Activated CD8-positive, alpha-beta memory T cell treated with anti-CD3 and anti-CD28 coated beads for 48 hours (primary cell): ENCODE measurements at places on chromosomes 1 and 21.

DNA sequence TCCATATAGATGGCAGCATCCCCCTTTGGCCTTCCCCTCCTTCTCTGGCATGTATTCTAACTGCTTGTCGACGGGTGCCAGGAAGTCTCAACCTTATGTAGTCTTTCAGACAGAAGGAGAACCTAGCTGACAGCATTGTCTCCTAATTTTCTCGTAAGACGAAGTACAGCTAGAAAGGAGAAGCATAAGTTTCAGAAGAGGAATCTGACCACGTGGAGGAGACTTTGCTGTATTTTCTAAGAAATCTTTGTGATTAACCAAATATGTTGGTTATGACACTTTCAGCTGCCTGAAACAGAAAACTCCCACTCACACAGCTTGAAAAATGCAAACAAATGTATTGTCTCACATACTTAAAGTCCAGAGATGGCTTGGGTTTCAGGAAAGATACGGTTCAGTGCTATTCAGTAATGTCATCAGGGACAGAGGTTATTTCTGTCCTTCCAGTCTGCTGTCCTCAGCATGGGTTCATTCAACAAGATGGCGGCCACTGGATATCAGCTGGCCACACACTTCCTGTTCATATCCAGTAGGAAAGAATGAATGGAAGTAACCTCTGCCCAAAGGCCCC lies 109.5 kb upstream of the ZNF648 start:
- DNase-seq = no peak

- no peak for DNase-seq
Measured at GRCh38 chr1:33442141-33442540, 11.2 kb upstream of the PHC2 start.

GRCh38 chr1:55860798-55861519 lies 645.8 kb upstream of the USP24 start:
- DNase-seq = no peak

- no peak for DNase-seq
Measured at GRCh38 chr1:58459911-58460310, 86.6 kb downstream of the OMA1 start.

DNA sequence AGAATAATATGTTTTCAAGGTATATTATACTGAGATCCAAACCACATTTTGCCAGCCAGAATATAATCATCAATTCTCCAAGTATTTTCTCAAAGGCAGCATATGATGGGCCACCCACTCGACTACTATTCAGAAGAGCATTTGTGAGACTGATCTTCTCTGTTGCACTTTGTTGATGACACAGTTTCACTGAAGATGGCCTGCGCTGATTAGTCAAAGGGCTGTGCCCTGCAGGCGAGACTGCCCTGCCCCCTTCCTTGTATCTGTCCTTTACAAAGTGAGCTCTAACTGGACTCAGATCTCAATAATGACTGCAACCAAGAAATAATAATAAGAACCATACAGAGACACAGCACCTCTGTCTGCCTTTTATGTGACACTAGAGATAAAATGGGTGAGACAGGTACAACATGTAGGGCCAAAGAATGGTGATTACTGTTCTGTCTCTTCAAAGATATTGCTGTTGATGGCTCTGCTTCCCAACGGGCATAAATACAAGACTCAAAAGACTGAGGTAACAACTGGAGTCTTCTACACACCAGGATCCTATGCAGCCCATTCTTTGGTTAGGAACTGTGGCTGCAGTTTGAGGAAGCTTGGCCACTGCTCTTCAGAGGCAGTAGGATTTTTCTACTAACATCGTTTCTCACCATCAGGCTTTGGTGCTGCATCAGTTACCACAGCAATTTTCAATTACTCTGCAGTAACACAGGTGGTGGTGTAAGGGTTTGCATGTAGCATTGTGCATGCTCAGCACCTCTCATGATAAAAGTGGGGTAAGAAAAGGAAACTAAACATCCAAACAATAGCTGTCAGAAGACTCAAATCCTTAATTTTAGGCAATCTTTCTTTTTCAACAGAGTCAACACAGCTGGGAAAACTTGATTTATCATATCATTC lies 481.1 kb downstream of the PTBP2 start:
- no peak for DNase-seq

- DNase-seq = peak; percentile 67
Measured at GRCh38 chr1:33349778-33350610, 29.1 kb upstream of the A3GALT2 start.

GRCh38 chr1:29050166-29050565 lies 73.5 kb downstream of the TMEM200B start:
- DNase-seq = no peak

GRCh38 chr1:245094954-245095353 lies 59.8 kb upstream of the KIF26B start:
- DNase-seq = no peak

DNA sequence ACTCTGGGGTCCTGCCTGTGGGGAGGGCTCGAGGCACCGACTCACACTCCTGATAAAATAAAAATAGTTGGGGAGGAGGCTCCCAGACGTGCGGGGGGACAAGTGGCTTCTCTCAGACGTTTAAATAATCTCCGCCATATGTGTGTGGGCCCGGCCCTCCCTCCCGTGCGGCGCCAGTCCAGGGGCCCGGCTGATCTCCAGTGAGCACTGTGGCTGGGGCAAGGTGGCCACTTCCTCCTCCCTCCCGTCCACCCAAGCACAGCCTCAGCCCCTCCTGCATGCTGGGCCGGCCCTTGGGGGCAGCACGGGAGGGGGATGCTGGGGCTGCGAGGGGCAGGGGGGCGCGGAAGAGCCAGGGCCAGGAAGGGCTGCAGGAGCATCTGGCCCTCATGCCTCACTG lies 4.0 kb upstream of the PLCH2 start:
- DNase-seq = no peak

DNA sequence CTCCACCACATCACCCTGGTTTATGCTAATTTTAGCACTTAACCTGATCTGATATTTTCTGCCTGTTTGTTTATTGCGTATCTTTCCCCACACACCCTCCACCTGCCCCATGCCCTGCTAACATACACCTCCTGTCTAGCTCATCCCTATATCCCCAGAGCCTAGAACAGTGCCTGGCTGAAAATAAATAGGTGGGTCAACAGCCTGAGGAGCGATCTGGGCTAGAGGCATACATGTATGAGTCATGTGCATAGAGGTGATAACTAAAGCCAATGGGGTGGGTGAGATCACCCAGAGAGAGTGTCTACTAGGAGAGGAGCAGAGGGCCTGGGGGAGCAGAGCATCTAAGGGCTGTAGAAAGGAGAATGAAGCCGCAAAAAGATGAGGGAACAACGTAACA lies 2.7 kb downstream of the HTR1D start:
- DNase-seq = no peak

- DNase-seq = no peak
Measured at GRCh38 chr1:227544067-227545050, 19.0 kb upstream of the ZNF678 start.

DNA sequence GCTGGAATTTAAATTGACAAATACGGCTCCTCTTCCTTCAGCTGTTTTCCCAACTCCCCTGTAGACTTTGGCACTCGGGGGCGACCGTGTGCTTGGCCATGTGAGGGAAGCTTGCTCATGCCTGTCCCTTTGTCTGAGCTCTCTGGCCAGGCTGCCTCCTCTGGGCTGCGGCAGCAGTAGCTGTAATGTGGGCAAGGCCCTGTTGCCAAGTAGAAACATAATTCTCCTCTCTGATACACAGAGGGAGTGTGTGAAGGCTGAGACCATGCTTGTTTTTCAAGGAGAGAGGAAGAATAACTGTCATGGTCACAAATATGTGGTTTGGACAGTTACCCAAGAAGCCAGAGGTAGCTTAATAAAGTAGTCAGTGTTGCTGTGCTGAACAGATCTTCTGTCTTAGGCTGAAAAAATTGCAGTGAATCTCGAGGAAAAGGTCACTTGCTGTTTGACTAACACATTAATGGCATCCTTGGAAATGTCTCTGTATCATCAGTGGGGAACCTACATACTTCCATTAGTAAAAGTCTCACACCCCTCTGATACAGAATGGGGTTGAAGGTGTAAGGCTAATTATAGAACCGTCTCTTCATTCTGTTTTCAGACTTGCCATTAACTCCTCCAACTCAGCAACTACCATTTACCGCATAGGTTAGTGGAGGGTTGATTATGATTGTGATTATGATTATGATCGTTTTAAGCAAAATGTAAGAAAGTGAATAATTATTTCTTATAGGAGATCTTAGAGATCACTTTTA lies 94.6 kb downstream of the TGFB2 start:
- no peak for DNase-seq
